ENCODE measurements at places on chromosomes 6 and 20.

DNA sequence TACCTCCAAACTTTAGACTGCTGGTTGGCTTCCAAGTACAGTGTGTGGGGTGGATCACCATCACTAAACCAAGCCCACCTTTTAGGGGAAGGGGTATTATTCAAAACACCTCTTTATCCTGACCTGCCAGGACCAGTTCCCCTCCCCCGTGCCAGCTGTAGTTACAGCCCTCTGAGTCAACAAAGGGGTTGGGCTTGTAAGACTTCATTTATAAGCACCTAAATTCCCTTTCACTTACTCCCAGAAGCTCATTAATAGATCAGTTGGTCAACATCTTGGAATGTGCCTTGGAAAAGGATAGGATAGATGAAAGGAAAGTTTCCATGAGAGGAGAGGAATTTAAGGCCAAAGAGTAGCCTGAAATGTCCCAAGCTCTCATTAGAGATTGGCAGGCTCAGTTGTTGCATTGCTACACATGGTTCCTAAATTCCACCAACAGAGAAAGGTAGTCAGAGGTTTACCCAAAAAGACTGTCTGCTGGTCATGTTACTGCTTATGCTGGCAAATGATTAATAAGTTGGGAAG, 59.2 kb downstream of the TNFAIP3 start:
- peak; percentile 65 for DNase-seq

DNA sequence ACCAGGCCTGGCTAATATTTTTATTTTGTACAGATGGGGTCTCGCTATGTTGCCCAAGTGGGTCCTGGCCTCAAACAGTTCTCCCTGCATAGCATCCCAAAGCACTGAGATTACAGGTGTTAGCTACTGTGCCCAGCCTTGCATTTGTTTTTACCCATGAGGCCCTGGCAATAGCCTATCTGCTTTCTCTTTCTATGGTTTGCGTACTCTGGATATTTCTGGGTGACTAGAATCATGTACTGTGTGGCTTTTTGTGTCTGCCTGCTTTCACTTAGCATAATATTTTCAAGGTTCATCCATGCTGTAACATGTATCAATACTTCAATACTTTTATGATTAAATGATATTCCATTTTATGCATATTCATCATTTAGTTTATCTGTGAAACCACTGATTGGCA, 451.7 kb downstream of the GRIK2 start:
- no peak for DNase-seq

DNA sequence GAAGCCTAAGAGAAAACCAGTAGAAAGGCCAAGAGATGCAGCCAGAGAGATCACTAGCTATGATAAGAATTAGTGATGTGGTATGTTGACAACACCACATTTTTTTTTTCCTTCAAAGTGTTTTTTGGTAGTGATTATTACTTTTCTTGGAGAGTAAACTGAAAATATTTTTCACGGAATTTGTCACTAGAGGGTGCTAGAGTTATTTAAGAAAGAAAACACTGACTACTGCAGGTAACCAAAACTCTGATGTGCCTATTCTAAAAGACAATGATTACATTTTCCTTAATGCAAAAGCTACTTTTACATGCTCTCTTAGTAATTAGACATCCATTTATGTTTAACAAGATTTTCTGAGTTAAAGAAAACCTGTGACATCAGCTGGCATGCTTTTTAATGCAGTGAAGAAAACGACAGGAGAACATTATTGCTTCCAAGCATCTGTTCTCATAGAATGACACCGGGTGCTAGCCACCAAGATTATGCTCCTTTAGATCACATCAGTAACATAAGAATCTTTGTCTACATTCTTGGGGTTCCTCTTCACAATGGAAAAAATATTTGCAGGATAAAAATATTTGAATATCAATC, 28.8 kb downstream of the RWDD2A start:
- peak; percentile 25 for DNase-seq

DNA sequence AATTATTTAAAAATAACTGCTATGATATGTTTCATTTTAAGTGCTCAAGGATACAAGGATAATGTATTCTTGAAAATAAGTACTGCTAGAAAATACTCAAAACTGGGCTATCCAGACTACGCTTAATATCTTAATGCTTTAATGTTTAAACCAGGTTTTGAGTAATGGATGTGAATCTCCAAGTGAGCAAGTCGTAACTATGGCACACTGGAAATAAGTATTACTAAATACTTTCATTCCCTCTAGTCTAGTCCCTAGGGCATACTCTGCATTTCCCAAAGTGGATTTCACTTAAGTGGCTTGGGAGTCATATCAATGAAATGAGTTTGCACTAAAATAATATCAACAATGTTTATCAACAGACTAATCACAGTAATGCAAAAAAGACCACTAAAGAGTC, 48.1 kb downstream of the HMGCLL1 start:
- DNase-seq: no peak

- no peak for DNase-seq
These were observed 1339.4 kb downstream of the GRIK2 start for GRCh38 chr6:102732898-102733297.

GRCh38 chr20:63228806-63229205, 6.9 kb upstream of the BIRC7 start:
- no peak for DNase-seq

GRCh38 chr20:9323622-9324021, 190.8 kb upstream of the LAMP5 start:
- no peak for DNase-seq

DNA sequence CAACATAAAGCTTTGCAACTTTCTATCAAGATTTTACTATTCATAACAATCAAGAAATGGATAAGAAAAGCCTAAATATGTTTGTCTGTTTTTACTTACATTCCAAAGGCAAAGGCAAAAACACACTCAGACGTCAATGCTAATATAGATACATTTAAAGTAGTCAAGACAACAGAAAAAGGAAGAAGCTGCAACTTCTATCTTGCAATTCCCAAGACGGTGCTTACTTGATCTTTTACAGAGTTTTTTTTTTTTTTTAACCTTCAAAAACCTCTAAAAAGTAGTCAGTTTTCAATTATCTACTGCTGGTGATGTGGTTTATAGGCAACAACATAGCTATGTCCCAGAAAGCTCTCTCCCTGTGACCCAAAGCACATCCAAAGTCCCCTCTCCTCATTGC, 58.1 kb downstream of the EPB41L2 start:
- no peak for DNase-seq

DNA sequence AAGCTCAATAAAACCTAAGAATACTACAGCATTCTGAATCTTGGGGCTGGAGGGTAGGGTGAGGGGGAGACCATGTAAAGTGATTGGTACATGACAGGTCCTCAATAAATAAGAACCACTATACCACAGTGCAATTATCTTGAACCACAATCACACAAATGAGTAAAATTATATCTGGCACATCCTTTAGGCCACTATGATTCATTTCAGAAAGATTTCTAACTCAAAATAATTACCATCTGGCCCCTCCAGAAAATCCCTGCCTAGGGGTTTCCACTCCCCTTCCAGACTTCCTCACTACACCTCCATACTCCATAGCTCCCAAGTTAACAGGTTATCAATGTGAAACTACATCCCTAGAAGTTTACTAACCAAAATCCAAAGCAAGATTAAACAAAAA, 19.7 kb downstream of the AKIRIN2 start:
- no peak for DNase-seq

- DNase-seq: no peak
These were observed 694 bp downstream of the MRPS18B start for GRCh38 chr6:30618270-30618797.

DNA sequence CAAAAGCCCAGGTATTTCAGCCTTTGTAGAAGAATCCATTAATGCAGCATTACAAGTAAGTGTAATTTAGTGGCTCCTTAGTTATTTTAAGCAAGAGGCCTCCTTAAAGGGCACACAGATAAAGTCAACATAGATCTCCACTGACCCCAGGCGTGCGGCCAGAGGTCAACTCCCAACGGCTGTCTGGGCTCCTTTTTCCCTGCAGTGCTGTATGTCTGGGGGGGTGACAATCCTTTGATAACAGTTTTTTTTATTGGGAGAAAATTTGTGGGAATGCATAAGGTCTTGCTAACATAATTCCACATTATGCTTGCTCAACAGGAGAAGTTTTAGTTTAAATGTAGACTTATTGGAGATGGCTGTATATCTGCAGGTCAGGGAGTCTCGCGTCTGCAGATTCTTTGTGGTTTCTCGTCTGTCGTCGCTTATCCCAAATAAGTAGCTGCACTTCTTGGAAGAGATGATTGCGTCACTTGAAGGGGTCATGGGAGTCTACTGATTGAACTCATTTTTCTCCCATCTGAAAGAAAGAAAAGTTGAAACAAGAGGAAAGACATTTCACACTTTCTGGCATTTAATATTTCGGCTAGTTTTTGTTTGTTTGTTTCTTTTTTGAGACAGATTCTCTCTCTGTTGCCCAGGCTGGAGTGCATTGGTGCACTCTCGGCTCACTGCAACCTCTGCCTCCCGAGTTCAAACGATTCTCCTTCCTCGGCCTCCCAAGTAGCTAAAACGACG, 151.7 kb upstream of the AKAP12 start:
- peak; percentile 53 for DNase-seq

GRCh38 chr6:168032005-168032760, 34.7 kb downstream of the KIF25 start:
- peak; percentile 75 for DNase-seq

DNA sequence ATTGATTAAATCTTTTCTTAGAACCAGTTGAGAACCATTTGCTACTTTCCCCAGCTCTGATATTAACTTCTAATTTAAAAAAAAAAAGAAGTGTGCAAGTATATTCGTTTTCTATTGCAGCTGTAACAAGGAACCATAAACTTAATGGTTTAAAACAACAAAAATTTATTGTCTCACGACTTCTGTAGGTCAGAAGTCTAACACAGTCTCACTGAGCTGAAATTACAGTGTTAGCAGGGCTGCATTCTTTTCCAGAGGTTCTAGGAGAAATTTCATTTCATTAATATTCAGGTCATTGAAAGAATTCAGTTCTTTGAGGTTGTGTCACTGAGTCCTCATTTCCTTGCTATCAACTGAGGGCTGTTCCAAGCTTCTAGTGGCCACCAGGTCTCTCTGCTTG, 213.5 kb upstream of the RNF217 start:
- DNase-seq: no peak

DNA sequence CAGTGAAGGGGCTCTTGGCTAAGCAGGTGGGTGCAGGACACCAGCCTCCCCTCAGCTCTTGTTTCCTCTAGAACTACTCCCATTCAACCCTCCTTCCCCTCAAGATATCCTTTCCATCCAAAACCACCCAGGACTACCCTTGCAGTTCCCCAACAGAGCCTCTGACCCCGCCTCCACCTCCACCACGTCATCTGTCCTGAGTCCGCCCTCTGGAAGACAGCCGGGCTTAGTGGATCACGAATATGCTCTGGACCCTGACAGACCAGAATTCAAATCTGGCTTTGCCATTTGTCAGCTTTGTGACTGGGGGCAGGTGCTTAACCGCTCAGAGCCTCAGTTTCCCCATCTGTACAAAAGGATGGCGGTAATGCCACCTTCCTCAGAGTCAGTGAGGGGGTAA, 31.4 kb downstream of the TFEB start:
- no peak for DNase-seq

GRCh38 chr20:35491823-35492222, 36.4 kb downstream of the CEP250 start:
- no peak for DNase-seq

- no peak for DNase-seq
These were observed 282.3 kb downstream of the CDH4 start for GRCh38 chr20:61534346-61534745.

DNA sequence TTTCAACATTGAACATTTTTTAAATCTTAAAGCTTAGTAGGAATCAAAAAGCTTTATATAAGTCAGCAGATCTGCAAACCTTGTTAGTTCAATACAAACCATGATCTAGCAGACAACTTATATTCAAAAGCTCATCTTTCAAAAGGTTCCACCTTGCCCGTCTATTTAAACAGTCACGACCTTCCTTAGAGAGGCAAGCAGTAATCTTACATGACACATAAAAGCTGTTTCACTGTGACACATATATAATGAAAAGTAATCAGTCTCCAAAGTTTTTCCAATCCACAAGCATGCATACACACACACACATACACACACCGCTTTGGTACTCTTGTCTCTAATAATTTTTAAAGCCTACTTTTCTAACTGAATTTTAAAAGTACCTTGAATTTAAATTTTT, 12.9 kb downstream of the SOD2 start:
- no peak for DNase-seq

GRCh38 chr20:4814696-4815252, 93.1 kb downstream of the PRND start:
- no peak for DNase-seq

DNA sequence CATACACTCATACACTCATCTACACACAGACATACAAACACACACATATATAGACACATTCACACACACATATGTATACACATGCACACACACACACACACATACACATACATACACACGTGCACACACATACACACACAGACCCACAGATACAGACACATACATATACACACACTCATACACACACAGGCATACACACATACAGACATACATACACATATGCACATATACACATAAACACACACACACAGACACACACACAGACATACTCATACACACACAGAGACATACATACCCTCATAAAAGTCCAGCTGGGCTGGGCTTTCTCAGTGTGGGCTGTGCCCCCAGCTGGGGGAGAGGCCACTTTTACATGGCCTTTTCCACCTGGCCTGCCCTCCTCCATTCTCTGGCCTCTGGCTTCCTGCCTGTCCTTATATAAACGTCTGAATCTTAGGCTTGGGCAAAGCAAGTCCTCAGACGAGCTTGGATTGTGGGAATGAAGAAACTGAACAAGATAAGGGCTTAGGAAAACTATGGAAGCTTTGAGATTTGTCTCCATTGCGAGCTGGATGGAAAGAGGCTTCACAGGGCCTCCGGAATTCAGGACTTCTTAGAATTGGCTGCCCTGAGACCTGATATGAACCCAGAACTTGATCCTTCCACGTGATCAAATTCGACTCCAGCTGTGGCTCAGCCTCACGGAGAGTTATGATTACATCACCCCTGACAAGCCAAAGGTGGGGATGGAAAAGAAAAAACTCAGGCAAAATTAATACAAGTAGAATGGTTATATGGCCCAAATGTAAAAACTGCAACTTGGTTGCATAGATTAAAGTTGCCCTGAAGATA, 22.5 kb upstream of the CST3 start:
- peak; percentile 52 for DNase-seq

All from stromal cell of bone marrow (primary cell).